ENCODE measurements at places on chromosomes 7 and 10.

GRCh38 chr10:26199841-26200240, 16.7 kb upstream of the GAD2 start:
- DNase-seq = no peak

DNA sequence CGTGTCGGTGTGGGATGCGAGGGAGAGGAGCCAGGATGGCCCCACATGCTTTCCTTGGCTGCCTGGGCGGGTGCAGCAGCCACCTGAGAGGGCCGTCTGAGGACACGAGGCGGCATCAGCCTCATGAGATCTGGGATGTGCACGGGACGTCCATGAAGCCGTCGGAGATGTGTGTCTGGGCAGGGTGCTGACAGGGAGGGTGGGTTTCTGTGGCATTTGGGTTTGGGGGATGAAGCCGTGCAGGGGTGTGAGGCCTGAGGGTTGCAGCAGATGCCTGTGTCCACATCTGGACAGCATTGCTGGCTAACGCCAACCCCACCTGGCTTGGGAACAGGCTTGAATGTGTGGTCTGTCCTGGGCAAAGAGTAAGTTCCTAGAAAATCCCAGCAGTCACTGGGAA, 179.5 kb downstream of the DNAJB6 start:
- DNase-seq = no peak

DNA sequence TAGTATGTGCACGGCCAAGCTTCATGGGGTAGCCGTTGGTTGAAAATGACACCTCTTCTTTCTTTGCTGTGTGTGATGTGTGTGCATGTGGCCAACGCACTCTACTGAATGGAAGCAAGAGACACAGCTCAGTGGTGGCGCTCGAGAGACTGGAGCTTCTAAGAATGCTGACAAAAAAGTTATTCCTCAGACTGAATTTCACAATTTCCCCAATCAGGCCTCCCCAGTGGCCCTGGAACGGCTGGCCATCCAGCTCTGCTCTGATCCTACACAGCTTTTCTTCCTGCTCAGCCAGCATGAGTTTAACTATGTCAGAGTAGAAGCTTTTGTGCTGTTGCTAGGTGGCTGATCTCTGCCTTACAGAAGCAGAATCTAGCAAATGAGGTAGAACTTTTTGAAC, 186.7 kb upstream of the PLXDC2 start:
- DNase-seq = peak; percentile 61

DNA sequence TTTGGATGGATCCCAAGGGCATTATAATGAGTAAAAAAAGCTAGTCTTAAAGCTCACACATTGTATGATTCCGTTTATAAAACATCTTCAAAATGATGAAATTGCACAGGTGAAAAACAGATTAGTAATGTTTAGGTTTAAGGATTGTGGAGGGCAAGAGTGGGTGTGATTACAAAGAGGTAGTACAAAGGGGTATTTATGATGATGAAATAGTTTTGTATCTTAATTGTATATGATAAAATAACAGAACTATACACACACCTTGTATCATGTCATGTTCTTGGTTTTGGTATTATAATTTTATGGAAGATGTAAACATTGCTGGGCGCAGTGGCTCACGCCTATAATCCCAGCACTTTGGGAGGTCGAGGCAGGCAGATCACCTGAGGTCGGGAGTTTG, 2.8 kb upstream of the SSC4D start:
- no peak for DNase-seq

- DNase-seq = no peak
These were observed 134.2 kb upstream of the GJD4 start for GRCh38 chr10:35470925-35471315.

DNA sequence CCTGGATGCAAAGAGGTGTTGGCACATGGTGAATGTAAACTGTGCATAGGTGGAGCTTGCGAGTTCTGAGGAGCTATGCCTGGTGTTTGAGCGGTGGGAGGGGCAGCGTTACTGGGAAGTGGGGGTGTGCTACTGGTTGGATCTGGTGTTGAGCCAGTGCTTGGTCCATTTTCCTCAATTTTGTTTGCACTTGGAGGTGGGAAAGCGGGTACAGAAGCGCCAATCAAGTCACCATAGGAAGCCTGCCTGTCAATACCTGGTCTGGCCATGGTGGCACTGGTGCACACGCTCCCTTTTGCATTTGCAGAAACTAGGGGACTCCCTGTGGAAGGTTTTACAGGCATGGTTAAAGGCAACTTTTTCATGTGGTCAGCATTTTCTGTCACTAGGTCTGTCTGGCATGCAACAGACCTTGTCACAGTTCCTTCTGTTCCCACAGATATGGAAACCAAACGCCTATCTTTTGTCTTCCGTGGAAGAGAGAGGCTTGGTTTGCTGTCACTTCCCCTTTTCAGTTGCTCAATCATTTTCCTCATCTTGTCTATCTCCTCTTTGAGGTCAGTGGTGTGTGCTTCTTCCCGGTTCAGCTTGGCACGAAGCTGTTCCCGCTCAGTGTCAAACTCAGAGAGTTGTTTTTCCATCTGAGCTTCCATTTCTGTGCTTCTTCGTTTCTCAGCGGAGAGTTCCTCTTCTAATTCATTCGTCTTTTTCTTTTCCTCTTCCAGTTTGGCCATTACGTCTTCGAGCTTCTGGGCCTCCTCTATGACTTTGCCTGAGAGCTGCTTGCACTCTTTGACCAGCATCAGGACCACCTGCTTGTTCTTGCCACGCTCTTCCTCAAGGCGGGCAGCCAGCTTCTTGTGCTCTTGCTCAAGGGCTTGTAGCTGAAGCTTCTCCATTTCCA, 81.1 kb downstream of the CTTNBP2 start:
- DNase-seq = no peak

DNA sequence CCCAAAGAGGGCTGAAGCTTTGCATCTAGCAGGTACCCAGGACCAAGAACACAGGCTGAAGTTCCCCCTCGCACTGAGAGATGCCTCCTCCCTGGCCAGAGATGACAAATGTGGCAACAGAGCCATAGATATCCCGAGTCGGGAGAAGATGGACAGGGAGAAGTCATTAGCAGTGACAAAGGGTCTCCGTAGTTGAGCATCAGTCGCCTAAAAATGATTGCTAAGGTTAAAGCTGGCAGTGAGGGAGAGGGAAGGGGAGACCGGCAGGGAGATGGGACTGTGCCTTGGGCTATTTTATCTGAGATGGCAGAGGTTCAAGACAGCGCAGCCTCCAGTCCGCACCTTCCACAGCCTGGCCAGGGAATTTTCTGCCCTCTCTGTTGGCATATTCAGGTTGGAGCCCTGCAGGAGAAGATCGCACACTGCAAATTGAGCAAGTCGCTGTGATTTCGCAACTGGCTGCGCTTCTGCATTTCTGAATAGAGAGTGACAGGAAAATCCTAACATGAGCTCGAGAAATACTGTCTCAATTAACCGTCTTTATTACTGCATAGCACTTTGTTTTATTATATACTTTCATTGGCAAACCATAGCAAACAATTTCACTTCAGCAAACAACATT, 238.9 kb upstream of the GPR26 start:
- DNase-seq = no peak

- DNase-seq = no peak
These were observed 83.4 kb downstream of the LRMDA start for GRCh38 chr10:75514830-75515229.

DNA sequence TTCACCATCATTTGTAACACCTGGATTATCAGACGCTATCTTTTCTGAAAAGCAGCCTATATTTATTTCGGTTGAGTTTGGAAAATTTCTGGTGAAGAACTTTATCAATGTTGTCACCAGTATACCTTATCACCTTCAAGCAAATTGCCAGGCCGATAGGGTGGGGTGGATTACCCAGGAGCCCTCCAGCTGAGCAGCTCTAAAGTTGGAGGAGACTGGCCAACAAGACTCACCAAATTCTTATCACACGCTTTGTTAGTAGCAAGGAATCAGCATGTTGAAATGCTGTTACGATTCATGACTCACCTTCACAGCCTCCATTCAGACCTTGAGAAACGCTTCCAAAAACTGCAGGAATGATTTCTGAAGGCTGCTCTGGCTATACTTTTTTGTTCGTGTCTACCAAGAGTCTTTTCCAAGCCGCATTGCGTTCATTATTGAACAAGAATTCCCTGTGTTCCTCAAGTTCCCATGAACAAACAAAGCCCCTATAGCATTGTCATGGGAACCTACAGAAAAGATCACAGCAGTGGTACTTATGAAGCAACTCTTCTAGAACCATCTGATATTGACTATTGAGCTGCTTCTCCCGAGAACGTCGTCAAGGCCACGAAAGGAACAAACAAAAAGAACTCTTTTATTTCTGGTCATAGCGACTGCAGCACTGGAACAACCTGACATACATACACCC, 291.4 kb downstream of the SFMBT2 start:
- DNase-seq = no peak

- DNase-seq = no peak
These were observed 46.5 kb downstream of the CTBP2 start for GRCh38 chr10:125113691-125114371.

Measured in skeletal muscle cell (primary cell).